ENCODE measurements at places on chromosomes 3 and 15.

- DNase-seq: no peak
- peaks cover 12% of the 10 kb centered on the region for H3K4me1 ChIP-seq
- peaks cover 6% of the 10 kb centered on the region for H3K36me3 ChIP-seq
- H3K27ac ChIP-seq: no peak overlapping the region
- no peaks in the 10 kb centered on the region for H3K27me3 ChIP-seq
- H3K4me3 ChIP-seq: no peak overlapping the region
Observed at GRCh38 chr3:120338517-120338916, 10.6 kb downstream of the LRRC58 start.

GRCh38 chr3:143206955-143207337 lies 87.4 kb downstream of the CHST2 start:
- DNase-seq: no peak
- H3K36me3 ChIP-seq: no peaks in the 10 kb centered on the region
- no peaks in the 10 kb centered on the region for H3K27me3 ChIP-seq
- H3K4me1 ChIP-seq: no peaks in the 10 kb centered on the region
- no peak overlapping the region for H3K4me3 ChIP-seq

GRCh38 chr15:72196409-72197040 lies 1.1 kb downstream of the GRAMD2A start:
- H3K27me3 ChIP-seq: peaks cover 6% of the 10 kb centered on the region
- peaks cover 30% of the 10 kb centered on the region for H3K4me1 ChIP-seq
- no peak for DNase-seq

- no peak for DNase-seq
- H3K4me1 ChIP-seq: peaks cover 37% of the 10 kb centered on the region
- H3K4me3 ChIP-seq: no peak overlapping the region
- H3K27me3 ChIP-seq: peaks cover 3% of the 10 kb centered on the region
Observed at GRCh38 chr3:5007873-5008272, 28.6 kb downstream of the BHLHE40 start.

DNA sequence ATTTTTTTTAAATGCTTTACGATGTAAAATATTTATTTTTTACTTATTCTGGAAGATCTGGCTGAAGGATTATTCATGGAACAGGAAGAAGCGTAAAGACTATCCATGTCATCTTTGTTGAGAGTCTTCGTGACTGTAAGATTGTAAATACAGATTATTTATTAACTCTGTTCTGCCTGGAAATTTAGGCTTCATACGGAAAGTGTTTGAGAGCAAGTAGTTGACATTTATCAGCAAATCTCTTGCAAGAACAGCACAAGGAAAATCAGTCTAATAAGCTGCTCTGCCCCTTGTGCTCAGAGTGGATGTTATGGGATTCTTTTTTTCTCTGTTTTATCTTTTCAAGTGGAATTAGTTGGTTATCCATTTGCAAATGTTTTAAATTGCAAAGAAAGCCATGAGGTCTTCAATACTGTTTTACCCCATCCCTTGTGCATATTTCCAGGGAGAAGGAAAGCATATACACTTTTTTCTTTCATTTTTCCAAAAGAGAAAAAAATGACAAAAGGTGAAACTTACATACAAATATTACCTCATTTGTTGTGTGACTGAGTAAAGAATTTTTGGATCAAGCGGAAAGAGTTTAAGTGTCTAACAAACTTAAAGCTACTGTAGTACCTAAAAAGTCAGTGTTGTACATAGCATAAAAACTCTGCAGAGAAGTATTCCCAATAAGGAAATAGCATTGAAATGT lies 15.6 kb downstream of the THBS1 start:
- H3K4me3 ChIP-seq: no peak overlapping the region
- peaks cover 38% of the 10 kb centered on the region for H3K36me3 ChIP-seq
- H3K27me3 ChIP-seq: no peaks in the 10 kb centered on the region
- no peak for DNase-seq
- H3K4me1 ChIP-seq: no peaks in the 10 kb centered on the region

GRCh38 chr15:88818920-88819319 lies 15.7 kb downstream of the ACAN start:
- no peaks in the 10 kb centered on the region for H3K4me1 ChIP-seq
- H3K4me3 ChIP-seq: no peak overlapping the region
- H3K27ac ChIP-seq: no peak overlapping the region
- H3K27me3 ChIP-seq: peaks cover 1% of the 10 kb centered on the region

DNA sequence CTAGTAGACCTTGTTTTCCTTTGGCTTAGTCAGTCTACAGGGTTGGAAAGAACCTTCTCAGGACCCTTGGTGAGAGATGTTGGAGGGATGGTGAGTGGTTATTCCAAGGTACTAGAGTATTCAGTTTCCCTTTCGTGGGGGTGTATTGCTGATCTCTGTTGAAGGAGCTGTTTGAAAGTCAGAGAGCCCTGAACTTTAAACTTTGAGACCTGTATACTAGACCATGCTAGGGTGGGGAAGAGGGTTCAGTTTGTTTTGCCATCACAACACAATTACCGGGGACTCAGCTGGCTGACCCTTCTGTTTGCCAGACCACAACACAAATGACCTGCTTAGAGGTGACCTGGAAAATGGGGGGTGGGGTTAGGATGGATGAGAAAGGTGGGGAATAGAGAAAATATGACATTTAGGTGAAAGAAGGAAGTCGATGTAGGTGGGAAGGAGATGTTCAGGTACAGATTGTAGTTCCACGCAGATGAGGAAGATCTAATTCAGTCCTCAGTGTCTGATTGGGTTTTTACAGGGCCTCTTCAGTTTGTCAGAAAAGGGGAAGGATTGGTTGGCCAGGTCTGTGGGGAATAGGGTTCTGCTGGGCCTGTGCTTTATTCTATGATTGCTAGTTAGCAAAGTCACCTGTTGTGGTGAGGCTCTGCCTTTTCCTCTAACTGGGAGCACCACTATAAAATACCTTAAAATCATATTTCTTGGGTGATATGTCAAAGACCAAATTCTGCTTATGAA lies 6.8 kb downstream of the UBE2E2 start:
- no peaks in the 10 kb centered on the region for H3K36me3 ChIP-seq
- H3K4me3 ChIP-seq: no peak overlapping the region
- DNase-seq: no peak
- H3K4me1 ChIP-seq: no peaks in the 10 kb centered on the region

- no peaks in the 10 kb centered on the region for H3K36me3 ChIP-seq
- H3K4me3 ChIP-seq: no peak overlapping the region
- peak; percentile 56 for DNase-seq
- H3K27ac ChIP-seq: no peak overlapping the region
- peaks cover 24% of the 10 kb centered on the region for H3K4me1 ChIP-seq
Observed at GRCh38 chr3:10594915-10595314, 89.5 kb upstream of the ATP2B2 start.

GRCh38 chr15:81271761-81272644 lies 51.9 kb downstream of the STARD5 start:
- 0 out of 3 replicates have a peak, but pooled peaks cover 5% of the 10 kb centered on the region for H3K27me3 ChIP-seq
- H3K27ac ChIP-seq: no peak overlapping the region
- no peak for DNase-seq
- H3K4me1 ChIP-seq: no peaks in the 10 kb centered on the region
- H3K4me3 ChIP-seq: no peak overlapping the region

DNA sequence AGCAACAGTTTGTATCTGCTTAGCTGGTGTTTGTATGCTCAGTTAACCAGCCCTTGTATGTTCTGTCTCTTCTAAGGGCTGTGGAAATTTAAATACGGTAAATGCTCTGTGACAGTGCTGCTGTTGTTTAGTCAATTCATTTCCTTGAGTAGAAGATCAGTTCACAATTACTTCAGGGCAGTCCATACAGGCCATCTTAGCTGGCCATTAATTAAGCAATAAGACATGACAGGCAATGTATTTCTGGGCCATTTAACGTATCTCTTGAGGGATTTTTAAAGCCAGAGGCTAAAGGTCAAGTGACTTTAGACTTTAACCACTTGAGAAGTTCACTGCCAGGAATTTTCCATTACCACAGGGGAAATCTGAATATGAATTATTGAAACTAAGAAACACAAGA lies 351.8 kb downstream of the ZIC1 start:
- H3K4me3 ChIP-seq: no peak overlapping the region
- no peaks in the 10 kb centered on the region for H3K27me3 ChIP-seq
- no peaks in the 10 kb centered on the region for H3K36me3 ChIP-seq
- no peaks in the 10 kb centered on the region for H3K4me1 ChIP-seq
- DNase-seq: no peak

GRCh38 chr3:122052968-122053367 lies 2.2 kb upstream of the CD86 start:
- H3K4me3 ChIP-seq: no peak overlapping the region
- no peak overlapping the region for H3K27ac ChIP-seq
- no peaks in the 10 kb centered on the region for H3K27me3 ChIP-seq
- H3K36me3 ChIP-seq: no peaks in the 10 kb centered on the region
- H3K4me1 ChIP-seq: no peaks in the 10 kb centered on the region

GRCh38 chr3:190303884-190304283 lies 18.4 kb downstream of the CLDN1 start:
- no peaks in the 10 kb centered on the region for H3K27me3 ChIP-seq
- peaks cover 55% of the 10 kb centered on the region for H3K4me1 ChIP-seq
- no peak overlapping the region for H3K4me3 ChIP-seq
- peaks cover 4% of the 10 kb centered on the region for H3K36me3 ChIP-seq

GRCh38 chr3:94285872-94286271 lies 223.0 kb downstream of the NSUN3 start:
- no peaks in the 10 kb centered on the region for H3K36me3 ChIP-seq
- H3K4me1 ChIP-seq: no peaks in the 10 kb centered on the region
- no peak for DNase-seq
- no peak overlapping the region for H3K4me3 ChIP-seq
- H3K27ac ChIP-seq: no peak overlapping the region
- no peaks in the 10 kb centered on the region for H3K27me3 ChIP-seq

- H3K36me3 ChIP-seq: no peaks in the 10 kb centered on the region
- H3K4me3 ChIP-seq: no peak overlapping the region
- peak; percentile 47 for DNase-seq
Observed at GRCh38 chr15:70512772-70513362, 250.5 kb downstream of the UACA start.

DNA sequence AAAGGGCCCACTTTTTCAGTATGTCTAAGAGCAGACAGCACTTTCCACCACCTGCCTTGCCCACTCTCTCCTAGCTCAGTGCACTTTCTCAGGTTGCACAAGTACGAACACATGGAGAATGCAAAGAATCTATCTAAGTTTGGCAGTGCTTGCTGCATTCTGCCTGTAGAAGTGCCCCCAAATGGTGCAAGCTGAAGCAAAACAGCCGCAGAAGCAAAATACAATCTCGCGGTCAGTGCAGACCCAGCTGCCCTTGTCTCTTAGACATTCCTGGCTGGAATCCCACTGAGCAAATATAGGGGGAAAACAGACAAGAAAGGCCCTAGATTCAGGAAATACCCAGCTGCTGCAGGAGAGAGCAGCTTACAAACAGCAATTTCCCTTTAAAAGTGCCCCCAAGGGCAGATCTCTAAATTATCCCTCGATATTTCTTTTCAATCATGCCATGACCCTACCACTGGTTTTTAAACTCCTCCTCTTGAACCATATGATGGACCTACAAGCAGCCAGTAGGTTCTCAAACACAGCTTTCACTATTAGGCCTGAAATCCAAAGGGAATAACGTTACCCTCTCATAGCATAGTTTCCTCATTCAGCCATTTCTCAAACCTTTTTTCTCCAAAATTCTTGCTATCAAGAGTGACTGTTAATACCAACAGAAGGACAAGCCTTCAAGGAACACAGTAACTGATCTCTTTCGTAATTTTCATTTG lies 67.0 kb downstream of the TNIK start:
- H3K4me1 ChIP-seq: 0 out of 2 replicates have a peak, but pooled peaks cover 7% of the 10 kb centered on the region
- H3K36me3 ChIP-seq: no peaks in the 10 kb centered on the region
- H3K27me3 ChIP-seq: no peaks in the 10 kb centered on the region
- no peak overlapping the region for H3K27ac ChIP-seq
- DNase-seq: peak; percentile 39

DNA sequence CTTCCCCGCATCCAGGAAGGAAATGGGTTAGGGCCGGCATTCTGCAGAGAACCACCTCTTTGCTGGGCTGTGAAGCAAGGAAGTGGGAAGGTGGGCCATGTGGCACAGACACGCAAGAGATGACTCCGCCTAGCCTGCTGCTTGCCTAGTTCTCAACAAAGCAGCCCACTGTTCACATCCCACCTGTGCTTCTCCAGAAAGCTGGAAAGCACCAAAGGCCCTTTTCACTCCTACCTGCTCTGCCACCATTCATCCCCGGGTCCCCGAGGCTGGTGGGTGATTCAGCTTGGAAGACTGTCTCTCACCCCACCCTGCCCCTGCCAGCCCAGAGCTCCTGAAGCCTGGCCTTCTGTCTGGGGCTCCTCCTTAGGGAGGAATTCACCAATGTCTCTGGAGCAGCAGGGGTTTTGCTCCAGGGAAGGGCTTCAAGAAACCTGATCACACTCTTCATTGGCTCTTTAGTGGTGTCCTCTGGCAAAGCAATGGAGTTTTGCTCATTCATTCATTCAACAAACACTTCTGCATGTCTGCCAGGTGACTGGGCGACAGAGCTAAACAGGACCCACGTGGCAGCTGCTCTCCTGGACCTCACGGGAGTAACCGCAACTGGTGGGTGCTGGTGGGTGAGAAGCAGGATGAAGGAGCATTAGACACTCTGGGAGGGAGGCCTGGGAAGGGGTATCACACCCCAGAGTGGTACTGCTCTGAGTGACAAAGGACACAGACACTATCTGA lies 145.4 kb upstream of the TLE3 start:
- peaks cover 8% of the 10 kb centered on the region for H3K4me1 ChIP-seq
- DNase-seq: no peak
- H3K36me3 ChIP-seq: no peaks in the 10 kb centered on the region
- peaks cover 26% of the 10 kb centered on the region for H3K27me3 ChIP-seq
- no peak overlapping the region for H3K4me3 ChIP-seq

GRCh38 chr3:138995706-138996105 lies 10.4 kb downstream of the PRR23A start:
- no peak for DNase-seq
- no peaks in the 10 kb centered on the region for H3K27me3 ChIP-seq
- H3K36me3 ChIP-seq: no peaks in the 10 kb centered on the region
- no peak overlapping the region for H3K4me3 ChIP-seq
- H3K27ac ChIP-seq: no peak overlapping the region

GRCh38 chr3:112699436-112699978 lies 58.6 kb upstream of the CCDC80 start:
- no peak for DNase-seq
- no peak overlapping the region for H3K4me3 ChIP-seq
- no peak overlapping the region for H3K27ac ChIP-seq
- H3K36me3 ChIP-seq: no peaks in the 10 kb centered on the region
- no peaks in the 10 kb centered on the region for H3K27me3 ChIP-seq
- no peaks in the 10 kb centered on the region for H3K4me1 ChIP-seq

GRCh38 chr3:103136621-103137020 lies 701.8 kb downstream of the ZPLD1 start:
- no peak overlapping the region for H3K4me3 ChIP-seq
- no peaks in the 10 kb centered on the region for H3K27me3 ChIP-seq
- H3K4me1 ChIP-seq: no peaks in the 10 kb centered on the region

- DNase-seq: peak; percentile 18
- H3K4me3 ChIP-seq: no peak overlapping the region
- H3K27ac ChIP-seq: no peak overlapping the region
- H3K36me3 ChIP-seq: no peaks in the 10 kb centered on the region
Observed at GRCh38 chr3:183295211-183295610, 42.2 kb downstream of the B3GNT5 start.

- no peaks in the 10 kb centered on the region for H3K27me3 ChIP-seq
- H3K27ac ChIP-seq: no peak overlapping the region
- peaks cover 8% of the 10 kb centered on the region for H3K36me3 ChIP-seq
- H3K4me3 ChIP-seq: no peak overlapping the region
Observed at GRCh38 chr3:49626101-49626581, 48.0 kb upstream of the APEH start.

GRCh38 chr3:127962937-127963336 lies 47.9 kb downstream of the KBTBD12 start:
- no peak for DNase-seq
- 0 out of 3 replicates have a peak, but pooled peaks cover 8% of the 10 kb centered on the region for H3K27me3 ChIP-seq
- H3K36me3 ChIP-seq: no peaks in the 10 kb centered on the region
